Amygdala (tissue), 56 donors: ENCODE measurements at places on chromosomes 2 and 18.

GRCh38 chr2:84643991-84644390, 127.7 kb downstream of the DNAH6 start:
- no peak for DNase-seq

GRCh38 chr2:202094426-202094986, 21.5 kb downstream of the KIAA2012 start:
- DNase-seq = no peak

- DNase-seq = peak; percentile 10
Measured at GRCh38 chr2:128513961-128514283, 195.3 kb upstream of the HS6ST1 start.

DNA sequence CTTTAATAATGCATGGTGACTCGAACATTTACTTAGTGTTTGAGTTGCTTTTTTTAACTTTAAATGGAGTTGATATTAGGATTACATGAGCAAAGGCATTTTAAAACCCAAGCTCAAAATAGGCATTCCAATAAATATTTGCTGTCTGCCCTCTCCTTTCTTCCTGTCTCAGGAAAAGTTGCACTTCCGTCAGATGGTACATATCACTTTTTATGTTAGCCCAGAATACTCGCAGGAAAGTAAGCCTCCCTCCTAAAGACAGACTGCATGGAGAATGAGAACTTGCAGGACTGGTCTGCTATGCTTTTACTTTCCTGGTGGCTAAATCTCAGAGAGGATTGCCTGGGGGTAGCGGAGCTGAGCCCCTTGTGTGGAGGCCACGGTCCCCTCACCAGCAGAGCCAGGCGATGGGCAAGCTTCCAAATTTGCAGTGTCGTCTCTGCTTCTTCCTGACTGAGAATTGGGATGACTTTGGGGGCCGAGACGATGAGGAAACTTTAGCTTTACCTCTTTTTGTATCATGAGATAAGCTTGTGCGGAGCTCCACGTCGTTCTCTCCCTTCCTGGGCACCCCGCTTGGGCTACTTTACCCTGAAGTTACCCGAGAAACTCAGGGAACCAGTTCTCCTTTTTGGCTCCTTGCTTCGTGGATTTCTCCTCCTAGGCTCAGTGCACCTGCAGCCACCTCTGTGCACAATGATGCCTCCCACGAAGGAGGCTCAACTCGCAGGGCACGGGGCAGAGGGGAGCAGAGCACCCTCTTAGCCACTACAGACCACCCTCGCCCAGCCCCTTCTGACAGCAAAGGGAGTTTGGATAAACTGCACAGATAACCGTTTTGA, 223.3 kb downstream of the SH3RF3 start:
- DNase-seq = no peak

DNA sequence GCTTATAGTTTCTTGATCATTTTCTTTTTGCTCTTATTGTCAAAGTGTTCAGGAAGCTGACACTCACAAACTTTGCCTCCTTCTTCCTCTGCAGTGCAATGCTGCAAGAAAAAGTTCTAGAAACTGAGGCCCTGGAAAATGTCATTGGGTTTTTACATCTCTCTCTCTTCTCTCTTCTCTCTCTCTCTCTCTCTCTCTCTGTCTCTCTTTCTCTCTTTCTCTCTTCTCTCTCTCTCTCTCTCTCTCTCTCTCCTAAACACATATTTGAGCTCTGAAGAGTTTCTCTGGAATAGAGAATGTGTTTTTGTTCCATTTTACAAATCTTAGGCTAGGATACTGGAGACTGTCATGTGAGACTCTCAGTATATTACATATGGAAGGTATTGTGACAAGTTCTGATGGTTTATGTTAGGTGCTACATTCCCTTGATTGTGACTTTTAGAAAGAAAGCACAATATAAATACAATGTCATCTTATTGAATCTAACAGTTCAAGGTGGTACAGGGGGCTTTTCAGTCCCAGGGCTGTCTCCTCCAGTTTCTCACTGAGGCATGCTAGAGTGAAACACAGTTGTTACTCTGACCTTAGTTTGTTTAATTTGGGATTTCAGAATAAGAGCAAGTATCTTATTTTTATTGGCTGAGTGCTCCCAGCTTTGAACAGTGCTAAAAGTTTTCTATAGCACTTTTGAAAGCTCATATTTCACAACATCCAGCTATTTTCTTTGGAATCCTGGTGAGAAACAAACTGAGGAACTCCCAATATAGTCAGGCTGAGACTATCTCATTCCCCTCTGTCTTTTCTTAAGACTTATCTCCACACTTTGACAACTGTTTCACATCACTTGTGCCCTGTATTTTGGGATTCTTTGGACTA, 41.4 kb upstream of the EHBP1 start:
- no peak for DNase-seq

GRCh38 chr2:36670881-36671595, 25.5 kb upstream of the VIT start:
- no peak for DNase-seq

DNA sequence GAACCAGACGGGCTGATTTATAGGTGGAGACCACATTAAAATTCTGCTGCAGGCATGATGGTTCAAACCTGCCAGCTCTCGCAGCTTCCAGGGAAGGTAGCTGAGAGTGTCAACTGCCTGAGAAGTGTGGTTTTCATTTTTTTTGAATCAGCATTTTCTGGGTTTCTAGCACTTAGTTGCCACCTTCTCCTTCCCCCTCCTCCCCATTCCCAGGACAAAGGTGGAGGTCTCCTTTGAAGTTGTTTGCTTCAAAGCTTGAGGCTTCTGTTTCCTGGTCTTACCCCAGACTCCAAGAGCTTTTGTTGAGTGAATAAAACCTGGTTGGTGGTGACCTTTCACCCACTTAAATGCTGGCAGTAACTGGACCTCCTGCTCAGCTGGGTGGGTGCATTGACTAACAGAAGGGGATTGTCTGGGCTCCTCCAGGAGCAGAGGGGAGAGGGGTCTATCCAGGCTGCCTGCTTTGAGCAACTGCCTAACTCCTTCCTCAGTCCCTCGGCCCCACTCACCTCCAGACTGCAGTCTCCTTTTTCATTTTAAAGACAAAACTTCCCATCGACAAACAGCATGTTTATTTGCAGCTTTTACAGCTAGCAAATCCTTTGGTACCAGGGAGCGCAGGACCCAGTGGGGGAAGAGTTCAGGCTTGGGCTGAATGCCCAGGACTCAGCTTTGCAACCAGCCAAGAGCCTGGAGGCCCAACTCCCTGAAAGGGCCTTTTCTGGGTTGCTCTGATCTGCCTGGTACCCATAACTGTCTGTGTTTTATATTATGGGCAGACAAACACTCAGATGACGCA, 3.5 kb downstream of the RHOB start:
- peak; percentile 88 for DNase-seq

GRCh38 chr18:58699551-58699950, 28.3 kb downstream of the MALT1 start:
- DNase-seq = no peak

GRCh38 chr2:150513647-150514046, 26.2 kb upstream of the RND3 start:
- DNase-seq = no peak
